OCI-LY7 (cell line): ENCODE measurements at places on chromosomes 1 and 21. TPM values are rescaled to one million over a fixed set of nuclear protein-coding genes. Genes with fewer than 3 reads are reported as not detected.

DNA sequence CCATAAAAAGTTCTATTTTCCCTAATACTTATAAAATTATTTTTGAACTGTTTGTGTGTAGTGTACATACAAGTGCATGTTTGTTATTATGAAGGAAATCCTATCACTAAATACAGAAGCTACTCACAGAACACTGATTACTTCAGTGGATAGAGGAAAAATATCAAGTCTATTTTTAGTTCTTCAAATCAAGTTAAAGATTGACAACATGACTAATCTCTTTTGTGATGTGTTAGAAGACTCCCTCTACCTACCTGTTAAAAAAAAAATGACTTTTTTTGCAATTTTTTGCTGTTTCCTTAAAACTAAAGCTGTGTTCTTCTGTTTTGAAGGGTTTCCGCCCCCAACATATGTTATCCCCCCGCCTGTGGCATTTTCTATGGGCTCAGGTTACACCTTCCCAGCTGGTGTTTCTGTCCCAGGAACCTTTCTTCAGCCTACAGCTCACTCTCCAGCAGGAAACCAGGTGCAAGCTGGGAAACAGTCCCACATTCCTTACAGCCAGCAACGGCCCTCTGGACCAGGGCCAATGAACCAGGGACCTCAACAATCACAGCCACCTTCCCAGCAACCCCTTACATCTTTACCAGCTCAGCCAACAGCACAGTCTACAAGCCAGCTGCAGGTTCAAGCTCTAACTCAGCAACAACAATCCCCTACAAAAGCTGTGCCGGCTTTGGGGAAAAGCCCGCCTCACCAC lies 45.5 kb downstream of the NCF2 start:
- no peak for DNase-seq

DNA sequence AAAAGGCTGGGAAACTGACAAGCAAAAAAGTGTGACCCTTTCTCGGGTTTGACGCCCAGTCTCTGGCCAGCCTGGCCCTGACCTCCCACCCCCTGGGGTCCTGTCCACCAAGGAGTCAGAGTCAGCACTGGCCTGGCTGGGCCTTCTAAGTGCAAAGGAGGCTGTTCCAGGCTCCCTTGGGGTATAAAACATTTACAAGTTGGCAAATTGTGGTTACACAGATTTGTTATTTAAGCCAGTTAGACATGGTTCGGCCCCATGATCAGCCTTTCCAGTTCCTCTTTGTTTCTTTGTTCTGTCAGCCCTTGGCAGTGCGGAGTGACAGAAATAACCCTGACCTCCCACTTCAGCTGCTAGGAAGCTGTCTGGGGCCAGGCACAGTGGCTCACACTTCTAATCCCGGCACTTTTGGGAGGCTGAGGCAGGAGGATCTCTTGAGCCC lies 161.6 kb upstream of the RAB4A start:
- DNase-seq, result peak; percentile 66

- no peak for DNase-seq
These were observed 13.8 kb downstream of the RGS5 start for GRCh38 chr1:163188947-163189346.

- DNase-seq, result no peak
These were observed 80.5 kb upstream of the TTC39A start for GRCh38 chr1:51410568-51411460.

DNA sequence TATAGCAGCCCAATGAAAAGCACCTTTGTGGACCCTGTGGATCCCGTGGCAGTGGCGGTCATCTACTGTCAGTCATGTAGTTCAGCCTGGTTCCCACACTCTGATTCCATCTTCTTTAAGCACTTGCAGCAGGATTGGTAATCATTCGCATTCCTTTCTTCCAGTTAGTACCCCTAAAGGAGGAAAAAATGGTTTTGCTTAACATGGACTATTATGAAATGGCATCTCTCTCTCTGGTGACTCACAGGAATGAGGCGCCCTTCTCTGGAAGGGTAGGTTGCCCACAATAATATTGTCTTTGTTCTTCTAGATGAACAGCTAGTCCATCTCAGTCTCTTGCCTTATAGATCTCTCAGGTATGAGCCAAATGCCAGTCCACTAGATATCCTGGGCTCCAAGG lies 127.9 kb upstream of the MROH9 start:
- DNase-seq, result no peak

GRCh38 chr21:36613554-36613953 lies 85.4 kb upstream of the SIM2 start:
- DNase-seq, result no peak

DNA sequence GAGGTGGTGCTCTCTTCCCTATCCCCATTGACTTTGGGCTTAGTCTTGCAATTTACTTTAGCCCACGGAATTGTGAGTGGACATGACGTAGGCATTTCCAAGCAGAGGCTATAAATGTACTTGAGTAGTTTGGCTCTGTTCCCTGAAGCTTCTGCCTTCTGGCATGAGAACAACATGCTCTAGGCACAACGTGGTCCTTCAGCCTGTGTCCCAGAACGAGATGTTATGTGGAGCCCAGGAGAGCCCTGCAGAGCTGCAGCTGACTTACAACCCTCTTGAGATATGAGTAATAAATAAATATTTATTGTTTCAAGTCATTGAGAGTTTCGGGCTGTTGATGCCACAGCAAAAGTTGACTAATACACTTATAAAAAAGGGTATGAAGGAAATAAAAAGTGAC lies 105.2 kb upstream of the HMGB4 start:
- DNase-seq, result no peak

DNA sequence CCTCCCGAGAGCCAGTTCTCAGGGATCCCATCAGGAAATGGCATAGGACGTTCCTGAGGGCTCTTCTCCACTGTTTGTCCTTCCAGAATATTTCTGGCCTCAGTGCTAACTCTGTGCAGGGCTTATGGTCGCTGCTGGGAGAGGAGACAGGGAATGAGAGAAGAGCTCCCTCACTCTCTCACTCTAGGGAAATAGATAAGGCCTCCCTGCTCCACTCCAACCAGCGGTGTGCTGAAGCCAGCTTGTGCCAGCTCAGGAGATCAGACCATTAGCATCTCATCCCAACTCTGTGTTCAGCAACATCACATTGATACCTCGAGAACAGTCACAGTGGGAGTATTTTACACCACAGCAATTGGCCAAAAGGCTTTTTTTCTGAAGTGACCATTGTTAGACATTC lies 49.2 kb upstream of the ZC3H12A start:
- DNase-seq, result no peak

DNA sequence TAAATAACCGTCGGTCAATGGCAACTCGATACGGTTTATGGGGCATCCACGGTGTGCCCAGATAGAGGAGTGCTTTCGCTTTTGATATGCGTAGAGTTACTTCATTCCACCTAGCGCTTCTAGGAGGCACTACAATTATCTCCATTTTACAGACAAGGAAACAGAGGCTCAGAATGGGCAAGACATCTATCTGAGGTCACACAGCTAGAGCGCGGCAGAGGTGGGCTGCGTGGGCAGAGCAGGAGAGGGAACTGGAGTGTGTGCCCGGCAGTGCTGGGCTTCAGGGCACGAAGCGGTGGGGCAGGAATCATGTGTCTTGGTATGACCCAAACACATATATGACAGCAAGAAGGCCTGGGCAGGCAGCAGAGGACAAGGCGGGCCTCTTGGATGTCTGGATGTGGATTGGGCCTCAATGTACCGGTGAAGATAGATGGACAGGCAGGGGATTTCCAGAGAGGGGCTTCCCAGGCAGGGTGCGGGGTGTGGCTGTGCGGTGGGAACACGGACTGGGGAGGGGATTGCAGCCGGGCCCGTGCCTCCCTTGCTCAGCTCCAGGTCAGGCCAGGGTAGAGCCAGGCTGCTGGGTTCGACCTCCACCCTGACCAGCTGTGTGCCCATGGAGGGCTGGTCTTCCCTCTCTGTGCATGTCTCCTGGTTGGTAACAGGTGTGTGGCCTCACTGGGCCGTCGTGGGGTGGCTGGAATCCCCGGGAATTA lies 21.2 kb downstream of the TP73 start:
- DNase-seq, result peak; percentile 25

DNA sequence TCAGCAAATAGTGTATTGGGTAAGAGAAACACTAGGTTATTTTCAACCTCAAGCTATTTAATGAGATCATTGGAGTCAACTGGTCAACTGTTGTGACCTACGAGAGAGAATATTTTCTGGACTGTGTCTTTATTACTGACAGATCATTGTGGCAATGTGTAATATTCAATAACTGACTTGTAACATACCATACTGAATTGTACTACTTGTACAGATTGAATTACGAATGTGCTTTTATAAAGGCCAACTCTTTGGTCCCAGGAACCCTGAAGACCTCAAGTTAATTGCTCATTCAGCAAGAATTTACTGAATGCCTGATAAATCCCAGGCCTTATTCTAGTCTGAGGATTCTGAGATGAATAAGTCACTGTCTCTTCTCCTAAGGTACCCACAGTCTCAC lies 56.1 kb upstream of the CAMK1G start:
- no peak for DNase-seq

GRCh38 chr1:234882898-234883297 lies 245.7 kb downstream of the TOMM20 start:
- no peak for DNase-seq

- DNase-seq, result no peak
These were observed 28.6 kb downstream of the AGPAT3 start for GRCh38 chr21:43893536-43894205.

DNA sequence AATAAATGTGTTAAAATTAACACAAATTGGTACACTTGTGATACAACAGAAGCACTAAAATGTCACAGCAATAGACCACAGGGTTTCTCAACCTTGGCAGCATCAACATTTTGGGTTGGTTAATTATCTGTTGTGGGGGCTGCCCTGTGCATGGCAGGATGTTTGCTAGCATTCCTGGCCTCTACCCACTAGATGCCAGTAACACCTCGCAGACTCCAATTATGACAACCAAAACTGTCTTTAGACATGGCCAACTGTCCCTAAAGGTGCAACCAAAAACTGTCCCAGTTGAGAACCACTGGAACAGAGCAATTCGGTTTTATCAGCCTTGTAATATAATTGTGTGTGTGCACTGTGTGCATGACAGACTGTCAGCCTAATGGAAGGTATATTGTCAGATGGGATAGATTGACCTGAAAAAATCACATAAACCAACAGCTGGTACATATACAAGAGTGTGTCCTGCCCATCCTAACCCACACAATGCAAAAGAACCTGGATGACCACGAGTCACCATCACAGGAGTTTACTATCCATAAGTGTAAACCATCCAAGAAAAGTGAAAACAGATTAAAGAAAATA lies 13.5 kb upstream of the ERG start:
- DNase-seq, result no peak

- DNase-seq, result no peak
These were observed 19.7 kb downstream of the GPSM2 start for GRCh38 chr1:108896146-108897145.

DNA sequence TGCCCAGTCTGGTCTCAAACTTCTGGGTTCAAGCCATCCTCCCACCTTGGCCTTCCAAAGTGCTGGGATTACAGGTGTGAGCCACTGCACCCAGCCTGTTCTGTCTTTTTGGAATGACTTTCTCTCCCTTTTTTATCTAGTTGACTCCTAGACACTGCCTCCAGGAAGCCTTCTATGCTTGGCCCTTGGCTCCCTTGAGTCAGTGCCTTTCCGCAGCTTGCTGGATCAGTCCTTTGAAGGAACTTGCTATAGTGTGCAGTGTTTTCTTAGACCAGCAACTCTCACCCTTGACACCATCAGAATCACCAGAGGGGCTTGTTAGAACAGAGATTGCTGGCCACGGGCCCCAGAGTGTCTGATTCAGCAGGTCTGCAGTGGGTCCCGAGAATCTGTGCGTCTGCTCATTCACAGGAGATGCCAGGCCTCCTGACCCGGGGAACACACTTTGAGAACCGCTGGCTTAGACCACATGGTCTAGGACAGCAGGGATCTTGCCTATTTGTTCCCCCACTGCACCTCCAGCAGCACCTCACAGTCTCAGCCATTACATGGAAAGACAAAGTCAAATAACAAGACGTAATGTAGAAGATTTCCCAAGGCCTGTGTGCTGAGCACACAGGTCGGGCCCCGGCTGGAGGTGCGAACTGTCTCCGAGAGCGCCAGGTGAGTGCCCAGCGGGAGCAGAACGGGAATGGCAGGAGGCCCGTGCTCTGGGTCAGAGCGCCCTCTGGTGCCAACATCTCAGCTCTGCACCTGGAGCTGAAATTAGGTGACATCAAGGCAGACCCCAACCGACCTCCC lies 27.4 kb upstream of the CTPS1 start:
- DNase-seq, result peak; percentile 56

- no peak for DNase-seq
These were observed 37.5 kb upstream of the GRIK3 start for GRCh38 chr1:37071829-37072228.

GRCh38 chr1:59028048-59028447 lies 244.2 kb upstream of the JUN start:
- no peak for DNase-seq

GRCh38 chr1:94925561-94926125 lies 1.3 kb downstream of the CNN3 start:
- no peak for DNase-seq

GRCh38 chr21:41926117-41926806 lies 27.6 kb downstream of the C2CD2 start:
- peak; percentile 82 for DNase-seq

DNA sequence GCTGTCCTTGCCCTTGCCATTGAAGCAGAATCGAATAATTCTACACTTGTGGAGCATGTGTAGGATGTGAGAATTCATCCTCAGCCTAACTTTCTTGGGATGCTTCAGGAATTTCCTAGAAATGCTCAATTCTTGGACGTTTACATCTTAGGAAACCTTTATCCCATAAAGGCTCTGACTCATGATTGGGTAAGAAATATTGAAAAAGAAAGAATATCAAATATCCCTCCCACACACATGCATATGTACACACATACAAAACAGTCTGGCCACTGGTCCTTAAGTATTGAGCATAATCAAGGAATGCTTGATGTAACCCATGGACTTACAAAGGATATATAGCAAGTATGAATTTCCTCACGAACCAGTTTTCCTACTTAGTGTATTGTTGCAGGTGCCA lies 83.9 kb upstream of the IPO9 start:
- DNase-seq, result no peak

DNA sequence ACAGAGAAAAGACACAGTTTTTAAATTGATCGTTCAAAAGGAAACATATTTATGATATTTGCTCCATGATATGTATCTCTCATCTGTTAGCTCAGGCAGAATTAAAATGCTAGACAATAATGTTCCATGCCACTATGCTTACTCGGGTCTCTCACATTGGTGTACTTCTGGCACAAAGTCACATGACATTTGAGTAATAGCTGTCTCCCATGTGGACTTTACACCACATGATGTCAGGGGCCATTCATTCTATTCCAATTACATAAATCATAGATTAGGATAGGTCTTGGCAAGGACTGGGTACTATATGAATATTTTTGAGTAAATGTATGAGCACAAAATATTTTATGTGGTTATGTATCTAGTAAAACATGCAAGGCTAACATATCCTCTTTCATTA lies 648.4 kb downstream of the PLA2G4A start:
- DNase-seq, result no peak

- DNase-seq, result no peak
These were observed 337.2 kb downstream of the LTN1 start for GRCh38 chr21:28655471-28655870.

The CFHR1 gene
- total RNA-seq, result not detected in 2 replicates

The CACNA1S gene
- not detected in 2 replicates for total RNA-seq

The CA14 gene
- total RNA-seq, result not detected in 2 replicates

The CFAP74 gene
- total RNA-seq, result not detected in 2 replicates

The LINGO4 gene
- not detected in 2 replicates for total RNA-seq

The ILF2 gene
- 319 and 334 TPM in 2 replicates for total RNA-seq

The S100A7 gene
- not detected in 2 replicates for total RNA-seq
